ENCODE measurements at places on chromosomes 16 and 17.

- DNase-seq = no peak
These were observed 109.5 kb downstream of the CDH11 start for GRCh38 chr16:65012357-65012756.

GRCh38 chr17:32141679-32142037 is 644 bp upstream of the RHOT1 start:
- no peak for DNase-seq

GRCh38 chr17:1553354-1554266 is 9.0 kb downstream of the PITPNA start:
- no peak for DNase-seq

DNA sequence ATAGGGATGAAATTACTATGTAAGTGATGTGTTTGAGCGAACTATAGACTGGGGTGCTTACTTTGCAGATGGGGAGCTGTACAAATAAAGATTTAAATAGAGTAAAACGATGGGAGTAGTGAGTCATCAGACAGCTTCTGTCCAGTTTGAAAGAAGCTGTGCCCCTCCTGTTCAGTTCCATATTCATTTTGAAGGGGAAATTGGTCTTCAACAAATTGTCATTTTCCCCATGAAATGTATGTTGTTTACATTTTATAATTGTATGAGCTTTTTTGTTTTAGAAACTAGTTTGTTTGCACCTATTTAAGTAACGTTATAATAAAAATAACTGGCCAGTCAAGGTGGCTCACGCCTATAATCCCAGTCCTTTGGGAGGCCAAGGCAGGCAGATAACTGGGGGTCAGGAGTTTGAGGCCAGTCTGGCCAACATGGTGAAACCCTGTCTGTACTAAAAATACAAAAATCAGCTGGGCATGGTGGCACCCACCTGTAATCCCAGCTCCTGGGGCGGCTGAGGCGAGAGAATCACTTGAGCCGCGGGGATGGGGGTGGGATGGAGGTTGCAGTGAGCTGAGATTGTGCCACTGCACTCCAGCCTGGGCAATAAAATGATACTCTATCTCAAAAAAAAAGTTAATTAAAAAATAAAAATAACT is 20.2 kb downstream of the SEC14L1 start:
- DNase-seq = no peak

DNA sequence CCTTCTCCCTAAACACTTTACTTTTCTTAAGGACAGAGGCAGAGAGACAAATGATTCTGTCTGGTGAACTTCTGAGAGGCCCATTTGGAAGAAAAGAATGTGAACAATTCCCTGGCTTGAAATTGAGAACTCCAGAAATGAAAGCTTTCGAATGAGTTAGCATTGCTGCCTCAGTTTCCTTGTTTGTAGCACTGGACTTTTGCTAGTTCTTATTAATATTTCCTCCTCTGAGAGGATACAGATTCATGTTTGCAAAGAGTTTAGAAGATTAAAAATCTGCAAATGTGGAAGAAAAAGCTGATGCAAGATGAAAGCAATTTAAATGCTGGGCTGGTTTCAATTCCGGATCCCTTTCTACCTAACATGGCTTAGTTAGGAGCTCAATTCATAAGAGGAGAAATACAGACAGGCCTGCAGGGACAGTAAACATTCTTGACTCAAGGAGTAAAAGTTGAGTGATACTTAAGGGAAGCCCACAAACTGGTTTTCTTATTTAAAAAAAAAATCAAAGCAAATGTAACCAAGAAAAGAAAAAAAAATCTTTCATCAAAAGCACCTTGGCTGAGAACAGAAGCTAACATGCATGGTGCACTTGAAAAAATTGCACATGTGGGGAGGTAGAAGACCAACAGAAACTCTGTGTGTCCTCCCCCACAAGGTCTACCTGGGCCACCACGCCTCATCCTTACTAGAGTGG is 27.1 kb downstream of the HNF1B start:
- DNase-seq = no peak

DNA sequence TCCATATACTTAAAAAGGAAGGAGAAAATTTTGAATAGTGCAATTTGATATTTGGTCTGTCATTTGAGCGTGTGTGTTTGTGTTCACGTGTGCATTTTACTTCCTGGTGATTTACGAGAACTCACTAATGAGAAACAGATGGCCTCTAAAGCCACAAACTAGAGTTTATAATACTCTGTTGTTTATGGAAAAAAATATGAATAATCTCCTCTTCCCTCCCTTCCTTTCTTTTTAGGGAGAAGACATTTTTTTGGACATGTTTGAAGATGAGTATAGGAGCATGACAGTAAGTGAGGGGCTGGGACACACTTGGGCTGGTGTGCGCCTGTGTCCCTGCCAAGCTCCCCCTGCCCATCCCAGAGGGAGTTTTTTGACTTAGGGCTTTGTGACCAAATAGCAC is 102.7 kb downstream of the CLEC16A start:
- no peak for DNase-seq

- DNase-seq = no peak
These were observed 123.0 kb downstream of the RPTOR start for GRCh38 chr17:80667462-80668277.
